ENCODE measurements at places on chromosomes 1 and 21. TPM values are rescaled to one million over a fixed set of nuclear protein-coding genes. Genes with fewer than 3 reads are reported as not detected.
A peak's percentile ranks its signal among the peaks of the same experiment; 100 is the strongest.

The VWA1 gene
- total RNA-seq: 36.8 TPM

- no peak overlapping the region for H3K4me3 ChIP-seq
- peaks cover 6% of the 10 kb centered on the region for H3K4me1 ChIP-seq
- no peaks in the 10 kb centered on the region for H3K27me3 ChIP-seq
- DNase-seq: no peak
These were observed 12.3 kb downstream of the RAB42 start for GRCh38 chr1:28604411-28604810.

DNA sequence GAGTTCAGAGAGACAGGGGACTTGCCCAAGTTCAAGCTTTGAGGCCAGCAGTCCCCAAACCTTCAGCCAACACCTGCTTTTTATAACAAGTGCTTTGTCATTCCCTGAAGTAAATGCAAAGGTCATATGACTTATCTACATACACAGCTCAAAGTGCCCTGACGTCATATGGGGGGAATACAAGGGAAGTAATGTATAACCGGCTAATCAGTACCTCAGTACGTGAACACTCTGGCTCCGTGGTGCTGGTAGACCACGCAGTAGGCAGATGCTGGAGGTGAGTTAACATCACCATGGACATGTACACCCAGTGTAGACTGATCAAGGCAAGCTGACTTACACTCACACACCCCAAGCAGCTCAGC is 60.0 kb downstream of the BACE2 start:
- H3K36me3 ChIP-seq: peaks cover 12% of the 10 kb centered on the region
- no peaks in the 10 kb centered on the region for H3K27me3 ChIP-seq
- H3K27ac ChIP-seq: peak overlapping the region; percentile 79
- H3K4me3 ChIP-seq: no peak overlapping the region
- DNase-seq: no peak
- peaks cover 11% of the 10 kb centered on the region for H3K4me1 ChIP-seq

The HOOK1 gene
- total RNA-seq: 56.1 TPM

GRCh38 chr1:111320066-111320879 is 29.6 kb downstream of the CHIA start:
- H3K27me3 ChIP-seq: no peaks in the 10 kb centered on the region
- no peak overlapping the region for H3K4me3 ChIP-seq
- no peak for DNase-seq
- H3K4me1 ChIP-seq: no peaks in the 10 kb centered on the region
- no peaks in the 10 kb centered on the region for H3K36me3 ChIP-seq
- no peak overlapping the region for H3K27ac ChIP-seq

The SPATA17 gene
- 5.1 TPM for total RNA-seq

DNA sequence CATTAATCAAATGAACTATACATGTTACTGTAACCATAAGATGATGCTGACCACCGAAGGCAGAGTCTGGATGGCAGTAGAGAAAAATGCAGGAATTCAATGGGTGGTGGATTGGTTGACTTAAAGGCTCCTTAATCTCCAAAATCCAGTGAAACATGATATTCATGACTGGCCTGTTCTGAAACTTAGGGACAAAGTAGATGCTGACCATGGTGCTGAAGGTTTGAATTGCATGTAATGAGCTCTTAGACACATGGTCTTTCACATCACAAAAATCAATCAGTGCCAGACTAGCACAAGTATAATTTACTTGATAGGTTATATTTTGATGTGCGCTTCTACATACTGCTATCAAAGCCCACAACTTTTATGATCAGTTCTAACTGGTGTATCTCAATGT is 30.9 kb upstream of the NTMT2 start:
- H3K4me3 ChIP-seq: no peak overlapping the region
- H3K27me3 ChIP-seq: no peaks in the 10 kb centered on the region
- H3K36me3 ChIP-seq: peaks cover 1% of the 10 kb centered on the region
- no peaks in the 10 kb centered on the region for H3K4me1 ChIP-seq
- H3K27ac ChIP-seq: no peak overlapping the region

The KCNJ9 gene
- total RNA-seq: not detected

The PSRC1 gene
- 26.1 TPM for total RNA-seq

The TNFRSF9 gene
- 0.60 TPM for total RNA-seq

DNA sequence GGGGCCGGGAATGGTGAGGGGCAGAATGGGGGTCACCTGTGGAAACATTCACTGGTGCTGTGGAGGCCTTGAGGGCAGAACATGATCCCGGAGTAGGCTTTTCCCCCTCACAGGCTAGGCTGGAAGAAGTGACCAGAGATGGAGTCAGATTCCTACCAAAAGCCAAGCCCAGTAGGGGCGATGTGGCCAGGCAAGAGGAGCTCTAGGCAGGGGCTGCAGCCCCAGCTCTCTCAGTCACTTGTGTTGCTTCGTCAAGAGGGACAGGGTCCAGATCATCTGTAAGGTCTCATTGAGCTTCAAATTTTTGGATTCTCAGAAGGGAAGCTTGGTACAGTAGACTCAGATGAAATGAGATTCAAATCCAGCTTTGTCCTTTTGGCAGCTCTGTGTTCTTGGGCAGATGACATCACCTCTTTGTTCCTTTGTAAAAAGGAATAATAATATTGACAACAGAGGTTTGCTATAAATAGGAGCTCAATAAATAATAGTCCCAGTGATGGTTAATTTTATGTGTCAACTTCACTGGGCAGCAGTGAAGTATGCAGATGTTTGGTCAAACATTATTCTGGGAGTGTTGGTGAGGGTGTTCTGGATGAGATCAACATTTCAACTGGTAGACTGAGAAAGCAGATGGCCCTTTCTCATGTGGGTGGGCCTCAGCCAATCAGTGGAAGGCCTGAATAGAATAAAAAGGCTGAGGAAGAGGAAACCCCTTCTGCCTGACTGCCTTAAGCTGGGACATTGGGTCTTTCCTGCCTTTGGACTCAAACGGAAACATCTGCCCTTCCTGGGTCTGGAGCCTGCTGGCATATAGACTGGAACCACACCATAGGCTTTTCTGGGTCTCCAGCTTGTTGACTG is 324.7 kb upstream of the USP24 start:
- no peaks in the 10 kb centered on the region for H3K36me3 ChIP-seq
- H3K4me3 ChIP-seq: no peak overlapping the region
- H3K27me3 ChIP-seq: peaks cover 2% of the 10 kb centered on the region
- H3K4me1 ChIP-seq: no peaks in the 10 kb centered on the region

Measured in progenitor cell of endocrine pancreas (in vitro differentiated cells).